Activated naive CD8-positive, alpha-beta T cell treated with anti-CD3 and anti-CD28 coated beads, Interleukin-2, amount 10 ng/mL, durations not matched to agents 7 days and 5 days (primary cell): ENCODE measurements at places on chromosomes 11 and 22.

DNA sequence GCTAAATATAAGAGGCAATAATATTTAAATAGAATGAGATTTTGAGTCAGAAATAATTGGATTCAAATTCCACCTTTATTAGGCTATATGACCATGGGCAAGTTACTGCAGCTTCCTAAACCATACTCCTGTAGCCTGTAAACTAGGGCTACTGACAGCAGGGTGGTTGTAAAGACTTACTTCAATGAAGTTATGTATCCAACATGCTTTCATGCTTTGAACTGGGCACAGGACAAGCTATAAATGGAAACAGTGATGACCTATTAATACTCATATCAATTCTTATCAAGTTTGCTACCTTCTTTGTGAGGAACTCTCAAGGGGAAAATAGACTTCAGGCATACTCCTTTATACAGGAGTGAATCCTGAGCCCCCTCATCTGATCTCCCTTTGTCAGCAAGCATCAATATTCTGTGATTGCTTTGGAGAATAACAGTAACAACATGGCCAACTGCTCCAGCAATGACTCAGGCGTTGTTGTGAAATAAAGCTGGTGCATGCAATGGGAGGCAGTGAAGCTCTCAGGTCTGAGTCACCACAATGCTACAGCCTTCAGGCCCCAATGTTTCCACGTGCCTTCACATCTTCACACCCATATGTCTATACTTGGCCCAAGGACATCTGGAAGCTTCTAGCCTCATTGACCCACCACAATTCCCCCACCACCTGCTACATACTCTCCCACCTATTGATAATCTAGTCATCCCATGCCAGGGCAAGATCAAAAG is 102.5 kb downstream of the KCNA4 start:
- DNase-seq, result no peak

DNA sequence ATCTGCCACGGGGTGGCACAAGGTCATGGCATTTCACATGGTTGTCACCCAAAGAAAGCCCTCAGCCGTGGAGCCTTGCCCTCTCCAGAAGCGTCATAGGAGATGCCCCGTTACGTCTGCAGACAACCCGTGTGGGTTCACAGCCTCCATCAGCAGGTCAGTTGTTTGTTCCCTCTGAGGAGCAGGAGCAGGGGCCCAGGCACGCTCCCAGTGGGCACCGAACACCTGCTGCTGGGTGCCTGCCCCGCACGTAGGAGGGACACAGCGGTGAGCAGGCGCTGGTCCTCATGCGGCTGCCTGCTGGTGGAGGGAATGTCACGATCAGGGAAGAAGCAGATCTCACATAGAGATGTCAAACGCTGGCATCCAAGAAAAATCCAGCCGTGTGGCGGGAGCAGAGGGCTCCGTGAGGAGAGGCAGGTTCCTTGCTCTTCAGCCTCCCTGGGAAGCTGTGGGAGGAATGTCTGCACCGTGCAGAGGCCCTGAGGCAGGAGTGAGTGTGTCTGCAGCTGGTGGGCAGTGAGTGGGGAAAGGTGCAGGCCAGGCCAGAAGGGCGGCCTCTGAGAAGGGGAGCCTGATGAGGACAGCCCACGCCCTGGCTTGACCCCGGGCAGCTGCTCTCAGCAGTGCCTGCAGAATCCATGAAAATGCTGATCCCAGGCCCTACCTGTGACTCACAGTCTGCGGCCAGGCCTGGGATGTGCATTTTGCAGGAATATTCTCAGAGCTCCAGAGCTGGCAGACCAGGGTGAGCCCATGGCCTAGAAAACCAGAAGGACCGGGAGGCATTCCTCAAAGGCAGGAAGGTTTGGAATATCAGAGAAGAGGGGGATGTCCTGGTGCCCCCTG is 36.4 kb upstream of the TH start:
- DNase-seq, result no peak

DNA sequence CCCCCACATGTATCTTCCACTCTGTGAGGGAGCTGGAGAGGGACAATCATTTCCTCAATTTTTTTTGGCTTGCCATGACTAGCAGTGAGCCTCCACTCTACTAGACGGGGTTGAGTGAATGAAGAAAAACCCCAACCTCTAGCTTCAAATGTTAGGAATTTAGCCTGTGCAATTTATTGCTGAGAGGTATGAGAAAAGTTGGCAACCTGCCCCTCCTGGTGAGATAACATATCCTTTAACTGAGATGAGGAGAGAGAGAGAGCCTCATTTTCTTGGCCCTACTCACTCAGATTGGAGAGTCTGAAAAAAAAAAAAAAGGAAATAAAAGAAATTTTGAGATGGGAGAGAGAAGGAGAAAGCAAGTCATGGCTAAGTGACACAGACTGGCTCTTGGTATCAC is 218.2 kb upstream of the CARD18 start:
- no peak for DNase-seq

DNA sequence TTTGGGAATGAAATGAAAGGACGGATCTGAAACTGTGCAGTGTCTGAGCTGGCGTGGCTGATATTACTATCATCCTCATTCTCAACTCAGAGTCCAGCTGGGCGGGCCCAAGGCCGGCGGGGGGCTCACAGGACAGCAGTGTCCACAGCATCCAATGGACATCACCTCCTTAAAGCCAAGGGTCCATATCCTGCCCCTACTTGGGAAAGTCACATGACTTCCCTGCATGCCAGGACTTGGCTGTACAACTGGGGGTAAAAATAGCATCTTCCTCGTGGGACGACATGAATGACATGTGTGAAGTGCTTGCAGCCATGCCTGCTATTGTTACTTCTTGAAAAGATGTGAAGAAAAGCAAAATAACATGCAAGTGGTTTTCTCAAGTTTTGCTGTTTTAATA is 82.3 kb downstream of the TRMU start:
- no peak for DNase-seq

DNA sequence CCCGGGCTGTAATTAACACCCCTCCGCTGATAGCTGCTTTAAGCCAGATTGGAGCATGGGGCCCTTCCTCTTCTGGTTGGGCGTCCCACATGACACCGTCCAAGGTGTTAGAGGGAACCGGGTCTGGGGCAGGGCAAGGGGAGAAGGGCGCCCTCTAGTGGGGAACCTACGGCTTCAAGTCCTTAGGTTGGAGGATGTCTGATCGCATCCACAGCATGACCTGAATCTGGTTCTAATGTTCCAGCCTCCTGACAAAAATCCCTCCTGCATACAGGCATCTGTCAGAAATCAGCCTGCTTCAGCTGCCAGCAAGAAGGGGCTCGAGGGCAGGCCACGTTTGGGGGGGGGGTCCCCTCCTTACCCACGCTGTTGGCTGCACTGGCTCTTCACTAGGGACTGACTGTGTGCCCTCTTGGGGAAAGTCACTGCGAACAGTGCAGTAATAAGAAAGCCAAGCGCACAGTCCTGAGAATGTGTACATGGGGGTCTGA is 94.2 kb upstream of the TBCEL start:
- DNase-seq, result peak; percentile 46

GRCh38 chr11:8242499-8243280 is 21.0 kb downstream of the LMO1 start:
- DNase-seq, result no peak

DNA sequence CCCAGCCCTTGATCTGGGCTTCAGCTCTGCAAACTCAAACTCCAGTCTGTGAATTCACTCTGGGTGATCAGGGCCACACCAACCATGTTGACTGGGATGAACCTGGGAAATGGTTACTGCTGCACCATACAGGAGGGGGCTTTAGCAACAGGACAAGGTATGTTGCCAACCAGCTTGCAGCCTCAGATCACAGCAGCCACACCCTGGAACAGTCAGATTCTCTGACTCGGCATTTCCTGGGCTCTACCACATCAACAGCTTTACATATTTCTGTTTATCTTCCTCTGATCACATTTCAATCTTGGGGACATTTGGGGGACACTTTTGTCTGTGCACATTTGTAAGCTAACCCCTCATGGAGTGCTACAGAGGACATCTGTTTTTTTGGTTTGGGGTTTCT is 267.0 kb upstream of the NCAM1 start:
- no peak for DNase-seq
